ENCODE measurements at places on chromosomes 11 and 22. TPM values are rescaled to one million over a fixed set of nuclear protein-coding genes. Genes with fewer than 3 reads are reported as not detected.
A peak's percentile ranks its signal among the peaks of the same experiment; 100 is the strongest.

TSSK2 gene
- not detected for polyA plus RNA-seq

P2RY2 gene
- polyA plus RNA-seq, result 5.1 TPM

CCDC15 gene
- 1.4 TPM for polyA plus RNA-seq

DNA sequence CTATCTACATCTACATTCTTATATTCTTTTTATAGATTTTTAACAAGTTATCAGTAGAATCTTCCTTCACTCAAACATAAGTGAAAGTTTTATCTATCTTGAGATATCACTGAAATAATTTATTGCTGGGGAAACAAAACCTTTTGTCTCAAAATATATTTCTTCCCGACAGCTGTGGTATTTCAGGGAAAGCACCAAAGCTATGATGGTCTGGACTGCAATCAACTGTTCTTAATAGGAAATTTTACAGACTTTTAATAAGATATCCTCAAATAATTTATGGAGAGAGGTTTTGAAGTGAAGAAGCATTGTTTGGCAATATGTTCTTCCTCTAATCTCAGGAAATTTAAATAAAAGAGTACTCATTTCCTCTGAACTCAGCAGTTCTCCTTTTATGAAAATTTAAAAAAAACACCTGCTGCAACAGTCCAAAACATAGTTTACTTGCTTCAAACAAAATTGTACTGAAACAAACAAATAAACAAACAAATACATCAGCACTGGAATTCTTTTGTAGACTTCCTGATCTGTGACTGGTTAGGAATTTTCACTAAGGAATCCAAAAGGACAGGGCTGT is 33.9 kb upstream of the EIF3M start:
- DNase-seq, result no peak

DNA sequence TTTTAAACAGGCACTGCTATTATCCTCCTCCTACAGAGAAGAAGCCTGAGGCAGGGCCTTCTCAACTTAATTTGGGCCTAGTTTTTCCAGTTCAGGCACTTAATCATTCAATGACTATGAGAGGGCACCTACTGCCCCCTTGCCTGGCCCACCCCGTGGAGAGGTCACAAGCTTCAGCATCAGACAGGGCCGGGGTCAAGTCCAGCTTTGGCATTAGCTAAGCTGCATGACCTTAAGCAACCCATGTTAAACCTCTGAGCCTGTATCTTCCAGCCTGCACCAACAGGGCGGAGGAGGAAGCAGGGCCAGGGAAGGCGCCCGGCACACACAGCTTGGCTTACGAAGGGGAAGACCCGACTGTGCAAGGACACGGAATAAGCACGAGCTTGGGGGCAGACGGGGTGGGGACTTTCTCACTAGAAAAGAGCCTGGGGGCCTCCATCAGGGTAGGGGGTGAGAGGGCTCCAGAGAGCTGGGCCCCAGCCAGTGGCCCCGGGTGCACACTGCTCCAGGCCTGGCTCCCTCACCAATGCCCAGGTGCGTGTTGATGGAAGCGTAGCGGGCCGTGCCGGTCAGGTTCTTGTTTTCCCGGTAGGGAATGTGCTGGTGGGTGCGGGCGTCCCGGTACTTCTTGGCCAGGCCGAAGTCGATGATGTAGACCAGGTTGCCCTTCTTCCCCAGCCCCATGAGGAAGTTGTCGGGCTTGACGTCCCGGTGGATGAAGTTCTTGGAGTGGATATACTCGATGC is 16.9 kb downstream of the CSNK1E start:
- no peak for DNase-seq

- peak; percentile 4 for DNase-seq
Observed at GRCh38 chr11:13415201-13415600, 47.8 kb downstream of the BTBD10 start.

GRCh38 chr22:17159504-17159951 is 451 bp upstream of the HDHD5 start:
- no peak for DNase-seq

- no peak for DNase-seq
Observed at GRCh38 chr11:29129844-29130243, 887.0 kb downstream of the KCNA4 start.

- DNase-seq, result no peak
Observed at GRCh38 chr11:113238721-113239120, 75.7 kb upstream of the TTC12 start.

GDPD4 gene
- polyA plus RNA-seq, result not detected

DNA sequence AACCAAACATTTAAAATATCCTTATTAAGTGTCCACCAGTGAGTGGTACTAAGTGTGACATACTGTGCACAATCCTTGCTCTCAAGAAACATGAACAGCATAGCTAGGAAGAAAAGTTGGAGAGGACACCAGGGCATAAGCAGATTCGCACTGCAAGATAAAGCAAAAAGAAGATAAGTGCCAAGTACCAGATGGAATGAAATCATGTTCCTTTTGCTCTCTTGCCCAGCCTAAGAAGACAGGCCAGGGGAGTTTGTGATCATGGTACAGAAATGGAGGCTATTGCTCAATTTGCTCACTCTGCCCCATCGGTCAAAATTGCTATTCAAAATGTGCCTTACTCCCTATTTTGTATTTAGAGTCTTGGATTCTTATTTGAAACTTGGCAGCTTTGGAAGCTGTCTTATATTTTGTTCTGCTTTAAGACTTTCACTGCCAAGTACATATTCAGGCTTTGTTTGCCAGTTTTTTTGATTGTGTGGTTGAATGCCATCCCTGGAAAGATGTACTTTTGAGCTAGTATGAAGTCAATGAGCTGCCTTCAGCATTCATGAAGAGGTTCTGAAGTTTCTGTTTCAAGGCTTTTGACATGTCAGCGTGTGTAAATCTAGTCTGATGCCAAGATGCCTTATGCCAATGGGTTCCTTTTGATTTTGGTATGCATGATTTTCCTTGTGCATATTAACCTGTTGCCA is 90.3 kb downstream of the PAX6 start:
- no peak for DNase-seq

MPEG1 gene
- polyA plus RNA-seq, result not detected

DNA sequence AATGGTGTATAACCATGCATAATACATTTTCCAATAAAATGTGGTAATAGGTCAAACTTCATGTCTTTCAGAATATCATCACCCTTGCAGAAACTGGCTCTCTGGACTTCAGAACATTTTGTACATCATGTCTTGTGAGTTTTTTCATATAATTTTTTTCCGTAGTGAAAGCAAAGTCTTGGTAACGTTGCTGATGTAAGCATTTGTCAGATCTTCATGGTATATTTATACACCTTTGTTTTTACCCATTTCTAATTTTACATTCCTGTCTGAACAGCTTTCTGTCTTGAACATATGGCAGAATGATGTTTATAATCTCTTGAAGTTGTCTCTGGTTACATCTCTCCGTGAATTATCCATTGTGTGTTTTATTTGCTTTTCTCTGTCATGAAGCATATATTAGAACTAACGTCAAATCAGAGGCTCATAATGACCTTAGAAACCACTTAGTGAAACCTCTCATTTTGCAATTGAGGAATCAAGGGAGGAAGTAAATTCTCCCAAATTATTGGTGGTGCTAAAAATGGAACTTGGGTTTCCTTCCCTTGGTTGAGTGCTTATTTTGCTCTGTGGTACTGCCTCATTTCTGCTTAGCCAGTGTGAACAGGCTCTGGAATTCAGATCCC is 37.4 kb downstream of the CSRP3 start:
- no peak for DNase-seq

- no peak for DNase-seq
Observed at GRCh38 chr11:3971756-3972404, 116.4 kb downstream of the STIM1 start.

DNA sequence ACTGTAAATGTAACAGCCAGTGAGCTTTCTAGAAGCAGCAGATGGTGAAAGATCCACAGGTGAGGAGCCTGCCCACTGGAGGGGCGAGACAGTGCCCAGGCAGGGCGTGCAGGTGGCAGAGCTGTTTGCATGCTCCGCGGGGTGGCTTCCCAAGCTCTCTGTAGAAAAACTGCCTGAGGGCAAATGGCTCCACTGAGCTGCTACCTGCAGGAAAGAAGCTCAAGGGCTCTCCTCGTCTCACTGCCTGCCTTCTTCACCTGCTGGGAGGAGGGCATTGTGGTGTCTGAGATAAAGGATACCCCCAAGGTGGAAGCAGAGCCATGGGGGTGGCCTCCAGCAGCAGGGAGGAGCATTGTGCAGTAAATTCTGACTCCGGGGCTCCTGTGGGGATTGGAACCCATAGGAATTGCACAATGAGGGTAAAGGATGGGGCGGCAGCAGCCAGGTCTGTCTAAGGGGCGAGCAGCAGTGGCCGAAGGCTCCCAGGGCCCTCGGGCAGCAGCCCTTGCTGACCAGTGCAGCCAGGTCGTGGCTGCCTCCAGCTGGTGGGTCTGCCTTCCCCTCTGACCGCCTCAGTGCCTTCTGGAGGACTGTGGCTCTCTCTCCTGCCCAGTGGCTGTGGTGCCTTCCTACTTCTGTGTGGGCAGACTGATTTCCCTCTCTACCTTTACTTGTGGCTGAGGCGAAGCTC is 28.0 kb upstream of the CABP7 start:
- DNase-seq, result no peak

DNA sequence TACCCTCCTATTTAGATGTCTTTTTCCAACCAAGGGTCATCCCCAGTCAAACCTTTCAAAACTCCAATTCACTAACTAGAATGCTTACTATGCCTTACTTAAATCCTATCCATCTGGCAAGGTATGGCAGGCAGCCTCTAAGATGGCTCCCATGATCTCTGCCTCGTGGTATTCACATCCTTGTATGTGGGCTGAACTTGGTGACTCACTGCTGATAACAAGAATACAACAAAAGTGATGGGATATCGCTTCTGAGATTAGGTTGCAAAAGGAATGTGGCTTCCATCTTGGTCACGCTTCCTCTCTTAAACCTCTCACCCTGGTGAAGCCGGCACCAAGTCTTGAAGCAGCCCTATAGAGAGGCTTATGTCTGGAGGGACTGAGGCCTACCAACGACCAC is 29.6 kb upstream of the UPB1 start:
- no peak for DNase-seq

DNA sequence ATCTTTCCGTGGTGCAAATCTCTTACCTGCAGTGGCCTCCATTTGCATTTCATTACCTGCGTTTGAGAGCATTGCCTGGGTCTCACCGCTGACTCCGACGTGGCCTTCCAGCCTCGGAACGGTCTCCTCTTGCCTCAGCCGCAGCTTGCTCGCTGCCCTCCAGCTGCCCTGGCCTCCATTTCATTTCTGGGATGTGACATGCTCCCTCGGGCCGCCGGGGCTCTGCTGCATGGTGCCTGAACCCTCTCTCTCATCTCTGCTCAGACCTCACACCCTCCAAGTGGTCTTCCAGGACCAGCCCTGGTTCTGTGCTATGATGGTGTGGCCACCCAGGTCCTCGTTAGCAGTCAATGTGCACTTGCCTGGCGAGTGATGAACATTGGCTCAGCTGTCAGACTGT is 229.2 kb downstream of the TBC1D22A start:
- no peak for DNase-seq

OR2AT4 gene
- polyA plus RNA-seq, result not detected

EI24 gene
- 215 TPM for polyA plus RNA-seq

F2 gene
- polyA plus RNA-seq, result not detected

GRCh38 chr22:34567367-34567766 is 498.6 kb upstream of the ISX start:
- DNase-seq, result no peak

GRCh38 chr11:78965432-78965831 is 390.8 kb upstream of the NARS2 start:
- no peak for DNase-seq

- DNase-seq, result no peak
Observed at GRCh38 chr11:114232400-114233059, 63.7 kb upstream of the NNMT start.

INCENP gene
- 12.7 TPM for polyA plus RNA-seq

DNA sequence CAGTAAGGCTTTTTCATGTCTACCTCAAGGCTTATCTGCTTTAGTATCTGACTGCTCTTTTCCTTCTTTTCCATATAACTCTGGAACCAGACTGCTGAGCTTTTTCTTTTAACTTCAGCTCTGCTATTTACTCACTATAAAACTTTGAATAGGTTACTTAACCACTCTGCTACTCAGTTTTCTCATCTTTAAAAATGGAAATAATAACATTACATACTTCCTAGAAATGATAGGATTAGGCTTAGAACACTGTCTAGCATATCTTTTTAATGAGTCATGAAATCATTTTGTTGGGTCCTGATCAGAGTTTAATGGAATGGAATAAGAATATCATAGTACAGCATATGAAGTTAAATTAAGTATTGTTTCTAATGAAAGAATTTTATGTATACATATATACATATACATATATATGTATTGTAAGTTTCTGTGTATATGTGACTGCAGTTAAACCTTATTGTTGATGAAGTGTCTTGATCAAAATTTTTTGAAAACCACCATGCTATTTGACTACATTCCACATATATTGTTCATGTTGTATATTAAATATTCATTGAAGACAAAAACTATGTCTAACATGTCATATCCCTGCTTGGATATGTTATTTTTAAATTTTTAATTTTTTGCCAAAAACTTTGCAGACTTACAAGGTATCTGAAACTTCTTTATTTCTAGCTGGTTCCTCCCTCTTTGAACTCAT is 120.2 kb downstream of the METTL15 start:
- DNase-seq, result no peak

ZDHHC13 gene
- 18.2 TPM for polyA plus RNA-seq

INS gene
- not detected for polyA plus RNA-seq

NNMT gene
- polyA plus RNA-seq, result 0.58 TPM

- no peak for DNase-seq
Observed at GRCh38 chr11:93034031-93034722, 64.7 kb downstream of the MTNR1B start.

DNA sequence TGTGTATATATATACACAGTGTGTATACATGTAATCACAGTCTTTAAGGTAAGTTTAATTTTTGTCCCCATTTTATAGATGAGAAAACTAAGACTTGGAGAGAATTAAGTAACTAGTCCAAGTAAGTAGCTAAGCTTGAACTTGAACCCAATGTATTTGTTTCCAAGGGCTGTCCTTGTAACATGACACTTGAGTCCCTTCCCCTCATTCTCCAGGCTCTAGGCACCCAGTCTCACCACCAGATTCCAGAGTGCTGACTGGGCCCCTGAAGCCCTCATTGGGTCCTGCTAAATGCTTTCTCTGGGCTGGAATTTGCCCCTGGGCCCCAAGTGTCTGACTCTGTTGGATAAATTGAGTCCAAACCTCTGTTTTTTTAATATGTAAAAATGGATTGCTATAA is 45.5 kb downstream of the ADM start:
- DNase-seq, result peak; percentile 89

- no peak for DNase-seq
Observed at GRCh38 chr22:48902983-48903650, 924.6 kb downstream of the BRD1 start.
